ENCODE measurements at places on chromosomes 4 and X. TPM values are rescaled to one million over a fixed set of nuclear protein-coding genes. Genes with fewer than 3 reads are reported as not detected.

DNA sequence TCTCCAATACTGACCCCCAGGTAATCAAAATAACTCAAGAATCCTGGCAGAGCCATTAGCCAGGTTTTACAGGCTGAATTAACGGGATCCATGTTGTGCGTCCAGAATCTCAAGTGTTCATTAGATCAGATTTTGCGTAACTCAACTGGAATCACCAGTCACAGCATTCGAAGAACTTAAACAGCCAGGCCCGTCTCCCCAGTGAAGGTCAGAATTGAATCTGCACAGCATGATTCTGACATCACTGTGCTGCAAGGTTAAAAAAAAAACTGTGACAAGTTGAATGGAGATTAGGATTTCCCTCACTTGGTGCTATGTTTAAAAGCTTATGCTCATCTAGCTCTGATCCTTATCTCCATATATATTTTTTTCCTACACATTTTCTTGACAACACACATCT is 96.1 kb downstream of the ANOS1 start:
- DNase-seq, result no peak

GRCh38 chr4:107755841-107756356 is 35.9 kb upstream of the PAPSS1 start:
- no peak for DNase-seq

- DNase-seq, result no peak
Observed at GRCh38 chr4:160928482-160928881, 1235.3 kb downstream of the FSTL5 start.

DNA sequence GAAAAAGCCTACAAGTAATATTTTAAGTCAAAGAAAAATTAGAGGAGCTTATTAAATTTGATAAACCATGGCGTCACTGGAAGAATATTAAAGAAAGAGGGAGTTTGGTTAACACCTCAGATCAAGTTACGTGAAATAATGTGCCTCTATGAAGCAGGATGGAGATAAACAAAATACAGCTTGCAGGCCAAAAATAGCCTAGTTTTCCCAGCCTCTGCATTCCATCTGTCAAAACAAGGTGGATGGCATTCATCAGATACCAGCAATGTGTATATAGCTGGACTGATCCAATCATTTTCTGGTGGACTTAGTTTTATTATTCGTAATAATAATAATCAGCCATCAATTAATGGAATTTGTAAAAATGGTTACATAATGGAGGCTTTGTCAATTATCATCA is 230.7 kb downstream of the NR3C2 start:
- DNase-seq, result no peak

DNA sequence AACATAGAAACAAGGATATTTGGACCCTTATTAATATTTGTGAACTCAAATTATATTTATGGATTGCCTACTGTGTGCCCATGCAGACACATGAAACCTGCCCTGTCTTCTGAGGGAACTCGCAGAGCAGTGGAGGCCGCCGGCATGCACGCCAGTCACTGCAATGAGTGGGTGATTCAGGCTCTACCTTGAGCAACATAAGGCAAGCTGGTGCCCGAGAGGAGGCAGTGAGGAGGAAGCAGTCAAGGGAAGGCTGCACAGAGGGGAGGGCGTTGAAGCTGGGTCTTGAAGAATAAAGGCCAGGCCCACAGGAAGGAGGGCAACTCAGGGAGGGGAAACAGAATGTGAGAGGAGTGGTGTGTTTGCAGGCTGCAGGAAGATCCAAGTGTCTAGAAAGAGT is 52.8 kb downstream of the PPEF2 start:
- no peak for DNase-seq

The WAS gene
- total RNA-seq, result 12.5 TPM

DNA sequence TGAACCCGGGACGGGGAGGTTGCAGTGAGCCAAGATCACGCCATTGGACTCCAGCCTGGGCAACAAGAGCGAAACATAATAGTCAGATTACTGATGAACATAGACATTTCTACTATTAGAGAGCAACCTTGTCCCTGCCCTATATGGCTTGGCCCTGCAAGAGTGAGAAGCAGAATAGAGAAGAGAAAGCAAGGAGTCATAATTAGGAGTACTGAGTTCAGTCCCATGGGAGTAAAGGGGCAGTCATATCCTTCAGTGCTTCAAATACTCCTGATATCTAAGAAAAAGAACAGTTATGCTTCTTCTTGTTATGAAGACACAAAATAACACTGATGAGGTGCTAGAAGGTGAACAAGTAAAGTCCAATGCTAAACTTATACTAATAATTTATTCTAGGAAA is 33.8 kb downstream of the CLDN2 start:
- no peak for DNase-seq

The LUZP4 gene
- not detected for total RNA-seq

The WDR17 gene
- 4.5 TPM for total RNA-seq

DNA sequence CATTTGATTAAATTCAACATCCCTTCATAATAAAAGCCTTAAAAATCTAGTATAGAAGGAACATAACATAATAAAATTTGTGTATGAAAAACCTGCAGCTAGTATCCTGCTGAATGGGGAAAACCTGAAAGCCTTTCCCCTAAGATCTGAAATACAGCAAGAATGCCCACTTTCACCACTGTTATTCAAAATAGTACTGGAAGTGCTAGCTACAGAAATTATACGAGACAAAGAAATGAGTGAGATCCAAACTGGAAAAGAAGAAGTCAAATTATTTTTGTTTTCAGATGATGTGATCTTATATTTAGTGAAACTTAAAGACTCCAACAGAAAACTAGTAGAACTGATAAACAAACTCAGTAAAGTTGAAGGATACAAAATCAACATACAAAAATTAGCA is 152.9 kb downstream of the RTL3 start:
- no peak for DNase-seq

The PLAC8 gene
- total RNA-seq, result 4.5 TPM

The LNX1 gene
- total RNA-seq, result 19.7 TPM

GRCh38 chr4:75169427-75169826 is 236.5 kb downstream of the PARM1 start:
- no peak for DNase-seq

DNA sequence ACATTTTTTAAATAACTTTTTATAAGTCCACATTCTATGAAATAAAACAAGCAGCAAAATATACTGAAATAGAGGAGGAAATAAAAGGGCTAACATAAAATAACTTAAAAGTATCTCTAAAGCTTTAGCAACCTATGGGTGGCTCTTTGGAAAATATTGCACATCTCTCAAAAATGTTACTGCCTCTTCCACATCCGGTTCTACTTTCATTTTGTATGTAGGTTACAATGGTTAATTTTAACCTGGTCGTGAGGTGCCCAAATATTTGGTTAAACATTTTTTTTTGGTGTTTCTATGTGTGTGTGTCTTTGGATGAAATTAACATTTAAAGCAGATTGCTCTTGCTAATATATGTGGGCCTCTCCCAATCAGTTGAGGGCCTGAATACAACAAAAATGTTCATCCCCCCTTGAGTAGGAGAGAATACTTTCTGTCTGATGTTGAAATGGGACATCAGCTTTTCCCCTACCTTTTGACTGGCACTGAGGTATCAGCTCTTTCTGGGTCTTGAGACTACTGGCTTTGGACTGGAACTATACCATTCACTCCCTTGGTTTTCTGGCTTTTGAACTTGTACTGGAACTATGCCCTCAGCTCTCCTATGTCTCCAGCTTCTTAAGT is 353.0 kb downstream of the ADAM29 start:
- DNase-seq, result no peak

The FANCB gene
- 2.8 TPM for total RNA-seq

DNA sequence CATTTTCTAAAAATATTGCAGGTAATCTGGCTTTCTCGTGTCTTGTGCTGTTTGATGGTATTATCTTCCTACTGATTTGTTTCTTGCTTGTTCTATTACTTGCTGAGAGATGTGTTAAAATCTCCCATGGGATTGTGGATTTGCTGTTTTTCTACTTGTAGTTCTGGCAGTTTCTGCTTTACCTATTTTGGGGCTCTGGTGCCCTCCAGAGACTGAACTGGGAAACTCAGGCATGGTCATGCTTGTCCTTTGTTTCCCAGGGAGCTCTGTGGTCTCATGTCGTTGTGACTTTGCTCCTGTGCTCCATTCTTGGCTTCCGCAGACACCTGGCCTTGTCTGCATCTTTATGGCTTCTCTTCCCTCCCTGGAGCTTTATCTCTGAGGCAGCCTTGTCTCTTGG is 39.5 kb downstream of the NSD2 start:
- no peak for DNase-seq

The UGT2A2 gene
- not detected for total RNA-seq

The GC gene
- total RNA-seq, result not detected

GRCh38 chr4:170014359-170015011 is 11.7 kb downstream of the MFAP3L start:
- DNase-seq, result no peak

DNA sequence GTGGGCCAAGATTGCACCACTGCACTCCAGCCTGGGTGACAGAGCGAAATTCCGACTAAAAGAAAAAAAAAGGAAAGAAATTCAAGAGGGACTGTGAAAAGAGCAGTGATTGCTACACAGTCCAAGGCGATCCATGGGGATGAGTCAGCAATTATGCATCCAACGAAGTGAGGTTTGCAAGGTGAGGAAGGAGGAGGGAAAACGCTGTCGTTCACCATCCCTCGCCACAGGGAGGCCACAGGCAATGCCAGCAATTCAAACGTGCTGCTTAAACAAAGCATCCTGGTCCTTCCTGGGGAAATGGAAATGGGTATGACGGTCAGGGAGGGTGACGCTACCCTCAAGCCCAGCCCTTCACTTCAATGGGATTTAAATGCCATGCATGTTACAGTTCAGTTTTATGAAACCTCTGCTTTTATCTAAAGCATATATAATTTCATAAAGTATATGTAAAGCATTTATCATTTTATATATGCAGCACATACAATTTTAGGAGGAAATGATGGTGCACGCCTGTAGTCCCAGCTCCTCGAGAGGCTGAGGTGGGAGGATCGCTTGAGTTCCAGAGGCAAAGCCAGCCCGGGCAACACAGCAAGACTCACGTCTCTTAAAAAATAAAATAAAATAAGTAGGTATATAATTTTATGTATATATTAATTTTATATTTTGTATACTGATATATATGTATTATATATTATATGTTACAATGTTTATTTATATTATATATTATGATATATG is 108.7 kb downstream of the DHRSX start:
- DNase-seq, result no peak

GRCh38 chr4:130359542-130359941 is 1263.6 kb downstream of the C4orf33 start:
- DNase-seq, result no peak

DNA sequence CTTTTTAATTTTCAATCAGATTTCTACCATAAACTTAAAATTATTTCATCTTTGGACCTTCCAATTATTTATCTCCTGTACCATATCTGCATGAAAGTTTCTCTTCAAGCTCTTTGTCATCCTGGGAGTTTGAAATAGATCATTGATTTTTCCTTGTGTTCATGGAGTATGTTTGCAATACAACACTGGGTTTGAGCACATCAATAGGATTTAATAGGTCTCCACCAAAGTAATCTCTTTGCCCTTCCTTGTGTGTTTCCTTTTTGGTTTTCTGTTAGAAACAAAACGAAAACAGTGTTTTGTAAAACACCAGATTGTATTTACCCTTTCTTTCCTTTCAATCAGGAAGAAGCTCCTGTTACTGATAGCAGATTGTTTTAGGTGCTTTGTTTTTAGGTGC is 11.9 kb downstream of the FMR1 start:
- no peak for DNase-seq

DNA sequence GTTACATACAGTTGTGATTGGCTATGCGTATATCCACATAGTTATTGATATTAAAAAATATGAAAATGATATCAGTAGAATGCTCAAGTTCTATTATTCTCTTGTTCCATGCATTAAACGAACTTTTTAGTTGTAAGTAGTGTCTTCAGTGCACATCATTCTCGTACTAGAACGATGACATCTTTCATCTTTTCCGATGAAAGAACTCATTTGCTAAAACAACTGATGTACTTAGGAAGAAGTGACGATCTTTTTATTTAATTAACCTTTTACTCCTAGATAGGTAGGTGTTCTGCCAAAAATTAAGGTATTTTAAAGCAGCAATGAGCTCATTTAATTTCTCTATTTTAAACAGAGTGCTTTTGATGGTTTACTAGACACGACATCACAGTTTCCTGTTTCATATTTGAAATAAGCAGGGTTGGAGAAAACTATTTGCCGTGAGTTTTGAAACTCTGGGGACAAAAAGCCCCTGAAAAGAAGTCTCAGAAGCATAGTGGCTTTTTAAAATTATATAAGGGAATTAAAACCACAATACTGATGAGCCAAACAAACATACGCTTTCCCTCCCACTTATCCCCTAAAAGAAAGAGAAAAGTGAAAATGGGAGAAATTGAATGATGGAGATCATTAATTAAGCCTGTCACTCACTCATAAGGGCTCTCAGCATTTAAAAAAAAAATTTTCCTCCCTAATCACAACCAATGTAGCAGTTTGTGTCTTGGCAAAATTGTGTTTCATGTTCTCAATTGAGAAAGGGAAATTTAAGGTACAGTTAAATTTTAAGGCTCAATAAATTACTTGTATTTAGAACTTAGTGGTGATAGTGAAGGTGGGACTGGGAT is 25.6 kb downstream of the SPRY1 start:
- DNase-seq, result no peak

The PABPC5 gene
- 3.0 TPM for total RNA-seq

DNA sequence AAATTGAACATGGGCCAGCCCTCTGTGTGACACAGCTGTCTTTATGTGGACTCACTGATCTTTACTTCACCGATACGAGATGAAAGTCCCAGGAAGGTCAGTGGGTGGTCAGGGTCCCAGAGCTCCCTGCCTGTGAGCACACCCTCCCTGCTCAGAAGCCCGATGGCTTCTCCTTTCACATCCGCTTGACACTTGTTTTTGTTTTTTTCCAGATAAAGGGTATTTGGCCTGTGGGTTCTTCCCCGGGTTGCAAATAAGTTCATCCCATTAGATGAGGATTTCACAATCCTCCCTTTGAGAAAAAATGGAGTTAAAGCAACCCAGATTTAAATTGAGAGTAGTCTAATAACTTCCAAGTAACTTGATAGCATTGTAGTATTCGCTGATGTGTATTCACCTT is 48.2 kb upstream of the TLR2 start:
- no peak for DNase-seq

- no peak for DNase-seq
Observed at GRCh38 chrX:14529290-14529989, at the start of gene GLRA2. Gene GLRA2 (plus strand): TSS chrX:14529536. CDS start chrX:14530058, 522 bp downstream.

DNA sequence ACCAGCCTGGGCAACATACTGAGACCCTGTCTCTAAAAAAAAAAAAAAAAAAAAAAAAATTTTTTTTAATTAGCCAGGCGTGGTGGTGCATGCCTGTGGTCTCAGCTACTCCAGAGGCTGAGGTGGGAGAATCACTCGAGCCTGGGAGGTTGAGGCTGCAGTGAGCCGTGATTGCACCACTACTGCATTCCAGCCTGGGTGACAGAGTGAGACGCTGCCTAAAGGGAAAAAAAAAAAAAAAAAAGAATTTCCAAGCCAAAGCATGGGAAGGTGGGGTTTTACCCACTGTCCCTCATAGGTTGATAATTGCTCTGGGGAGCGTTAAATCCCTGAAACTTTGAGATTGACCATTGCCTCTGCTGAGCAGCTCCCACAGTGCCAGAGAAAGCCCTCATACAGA is 427.5 kb downstream of the BCOR start:
- no peak for DNase-seq

Measured in breast epithelium (tissue), 4 donors.